ENCODE measurements at places on chromosomes 3 and 15.

GRCh38 chr15:59115047-59115446 lies 10.1 kb downstream of the CCNB2 start:
- DNase-seq, result no peak

GRCh38 chr3:28645149-28645548 lies 296.5 kb upstream of the AZI2 start:
- DNase-seq, result no peak

GRCh38 chr15:92811148-92811913 lies 88.8 kb upstream of the CHD2 start:
- no peak for DNase-seq

DNA sequence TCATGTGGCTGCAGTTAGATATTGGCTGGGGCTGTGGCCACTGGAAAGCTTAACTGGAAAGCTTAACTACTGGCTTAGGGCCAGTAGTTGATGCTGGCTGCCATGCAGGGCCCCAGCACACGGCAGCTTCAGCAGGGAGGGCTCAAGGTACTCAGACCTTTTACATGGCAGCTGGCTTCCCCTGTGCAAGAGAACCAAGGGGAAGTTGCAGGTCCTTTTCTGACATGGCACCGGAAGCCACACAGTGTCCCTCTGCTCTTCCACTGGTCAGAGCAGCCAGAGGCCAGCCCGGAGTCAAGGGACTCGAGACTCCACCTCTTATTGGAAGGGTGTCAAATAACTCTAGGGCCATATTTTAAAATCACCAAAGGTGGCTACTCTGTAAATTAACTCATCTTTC lies 24.5 kb downstream of the CCR9 start:
- no peak for DNase-seq

- no peak for DNase-seq
Observed at GRCh38 chr3:144051211-144051610, 79.6 kb downstream of the DIPK2A start.

GRCh38 chr3:33389908-33390307 lies 50.3 kb downstream of the UBP1 start:
- no peak for DNase-seq

DNA sequence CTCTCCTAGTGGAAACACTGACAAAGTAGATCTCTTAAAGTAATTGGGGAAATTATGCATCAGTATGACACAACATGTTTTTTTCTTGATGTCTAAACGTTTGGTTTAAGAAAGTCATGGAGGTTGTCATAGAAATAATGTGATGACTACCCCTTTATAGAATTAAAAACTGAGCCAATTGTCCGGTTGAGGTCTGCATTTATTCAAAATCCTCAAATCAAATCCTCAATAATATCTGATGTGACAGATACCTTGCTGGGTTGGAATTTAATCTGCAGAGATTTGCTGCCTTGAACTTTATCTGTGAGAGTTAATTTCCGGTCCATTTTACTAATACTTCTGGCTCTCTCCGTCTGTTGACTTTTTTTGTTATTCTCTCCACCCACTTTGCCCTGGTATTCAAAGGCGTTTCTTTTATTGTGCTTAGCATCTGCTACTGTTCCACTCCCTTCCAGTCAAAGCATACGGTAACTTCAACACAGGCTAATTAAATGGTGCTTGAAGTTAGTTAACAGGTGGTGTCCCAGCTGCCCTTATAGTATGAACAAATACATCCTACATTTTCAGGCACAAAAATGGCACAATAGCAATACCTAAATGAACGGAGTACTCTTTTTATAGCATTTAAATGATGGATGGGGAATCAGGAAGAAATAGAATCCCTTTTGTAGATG lies 628.3 kb downstream of the ROBO1 start:
- DNase-seq, result no peak

DNA sequence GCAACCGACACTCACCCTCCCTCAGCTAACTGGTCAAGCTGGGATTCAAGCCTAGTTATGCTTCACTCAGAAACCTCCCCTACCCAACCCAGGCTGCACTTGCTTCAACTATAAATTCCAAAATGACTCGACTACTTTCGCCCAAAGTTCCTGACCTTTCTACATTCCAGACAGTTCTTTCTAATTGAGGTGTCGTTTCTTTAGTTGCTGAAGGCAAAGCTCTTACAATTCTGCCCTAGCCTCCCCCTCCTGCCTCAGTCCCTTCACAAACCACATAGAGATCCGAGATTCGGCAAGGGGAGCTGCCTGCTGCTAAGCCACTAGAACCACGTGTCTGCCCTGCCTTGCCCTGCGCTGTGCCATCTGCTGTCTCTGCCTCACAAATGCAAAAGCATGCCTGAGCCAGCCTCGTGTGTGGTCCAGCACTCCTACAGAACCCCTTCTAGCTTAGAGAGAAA lies 74.7 kb upstream of the SH3GL3 start:
- DNase-seq, result no peak

DNA sequence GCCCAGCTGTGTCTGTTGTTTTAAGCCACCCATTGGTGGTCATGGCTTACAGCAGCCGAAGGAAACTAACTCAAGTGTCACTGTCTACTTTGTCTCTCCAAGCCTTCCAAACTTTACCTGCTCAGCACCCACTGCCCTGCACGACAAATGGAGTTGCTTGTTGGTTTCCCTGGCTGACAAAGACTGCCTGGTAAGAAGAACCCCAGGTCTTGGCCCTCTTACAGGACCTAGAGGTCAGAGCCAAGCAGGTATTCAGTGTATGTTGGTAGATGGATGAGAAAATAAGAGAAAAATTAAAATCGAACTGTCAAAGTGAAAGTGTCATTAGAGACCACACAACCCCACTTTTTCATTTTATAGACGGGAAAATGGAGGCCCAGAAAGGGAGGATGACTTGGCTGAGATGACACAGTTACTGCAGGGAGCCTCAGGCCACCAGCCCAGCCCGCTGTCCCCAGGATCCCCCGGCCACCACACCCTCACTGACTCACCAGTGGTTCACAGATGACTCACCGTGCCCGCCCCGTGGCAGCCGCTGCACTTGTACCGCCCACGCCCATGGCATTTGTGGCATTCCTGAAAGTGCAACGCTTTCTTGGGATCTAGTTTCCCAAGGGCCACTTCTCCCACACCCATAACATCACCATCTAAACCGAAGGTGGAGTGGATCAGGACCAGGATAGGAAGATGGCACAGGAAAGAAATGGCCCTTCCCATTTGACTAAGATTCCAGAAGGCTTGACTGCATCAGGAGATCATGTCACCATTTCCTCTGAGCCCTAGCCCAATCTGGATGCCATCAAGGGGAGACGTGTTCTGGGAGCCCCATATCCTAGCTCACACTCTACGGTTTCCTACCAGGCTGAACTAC lies 15.2 kb downstream of the SSUH2 start:
- DNase-seq, result peak; percentile 50

DNA sequence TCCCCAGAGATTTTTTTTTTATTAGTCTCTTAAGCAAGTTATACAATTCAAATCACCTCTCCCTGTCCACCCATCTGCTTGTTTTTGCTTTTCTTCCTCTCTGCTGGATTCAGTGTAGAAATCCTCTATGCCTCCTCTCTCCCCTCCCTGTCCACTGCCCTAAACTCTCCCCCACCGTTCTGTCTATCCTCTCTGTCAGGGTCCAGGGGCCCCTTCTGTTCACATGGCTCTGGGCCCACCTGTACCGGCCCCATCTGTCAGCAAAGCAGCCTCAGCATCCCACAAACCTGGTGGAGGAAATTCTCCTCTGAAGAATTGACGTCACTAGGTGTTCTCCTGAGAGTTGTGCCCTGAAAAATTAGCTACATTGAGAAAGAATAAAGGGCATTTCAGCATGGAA lies 137.6 kb upstream of the CMC1 start:
- no peak for DNase-seq

DNA sequence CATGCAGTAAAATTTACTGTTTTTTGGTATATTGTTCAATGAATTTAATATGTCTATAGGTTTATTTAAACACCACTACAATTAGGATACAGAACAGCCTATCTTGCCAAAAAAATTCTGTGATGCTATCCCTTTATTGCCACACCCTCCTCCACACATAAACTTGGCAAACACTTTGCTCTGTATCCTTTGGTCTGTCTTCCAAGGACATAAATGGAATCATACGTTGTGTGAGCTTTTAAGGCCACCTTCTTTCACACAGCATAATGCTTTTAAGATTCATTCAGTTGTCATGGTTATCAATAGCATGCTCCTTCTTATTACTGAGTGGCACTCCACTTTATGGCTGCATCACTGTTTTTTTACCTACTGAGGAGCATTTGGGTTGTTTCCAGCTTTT lies 71.5 kb downstream of the CERS3 start:
- DNase-seq, result no peak
